GOT3 (cell line): ENCODE measurements at places on chromosomes 5 and 9.

DNA sequence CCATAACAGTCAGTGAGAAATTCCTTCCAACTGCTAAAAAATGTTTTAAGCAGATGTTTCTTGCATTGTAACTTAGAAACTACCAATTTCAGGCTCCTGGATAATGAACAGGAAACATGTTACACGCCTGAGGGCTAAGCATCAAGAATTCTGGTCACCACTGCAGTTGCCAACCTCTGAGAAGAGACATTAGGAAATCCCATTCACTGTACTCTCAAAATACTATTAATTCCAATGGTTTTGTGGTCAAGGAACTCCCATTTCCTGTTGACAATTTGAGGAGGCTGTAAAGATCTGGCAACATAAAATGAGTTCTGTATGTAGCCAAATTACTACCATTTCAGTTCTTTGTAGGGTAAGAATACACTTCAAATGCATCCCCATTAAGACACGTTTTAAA lies 456.0 kb upstream of the MEF2C start:
- DNase-seq: no peak

DNA sequence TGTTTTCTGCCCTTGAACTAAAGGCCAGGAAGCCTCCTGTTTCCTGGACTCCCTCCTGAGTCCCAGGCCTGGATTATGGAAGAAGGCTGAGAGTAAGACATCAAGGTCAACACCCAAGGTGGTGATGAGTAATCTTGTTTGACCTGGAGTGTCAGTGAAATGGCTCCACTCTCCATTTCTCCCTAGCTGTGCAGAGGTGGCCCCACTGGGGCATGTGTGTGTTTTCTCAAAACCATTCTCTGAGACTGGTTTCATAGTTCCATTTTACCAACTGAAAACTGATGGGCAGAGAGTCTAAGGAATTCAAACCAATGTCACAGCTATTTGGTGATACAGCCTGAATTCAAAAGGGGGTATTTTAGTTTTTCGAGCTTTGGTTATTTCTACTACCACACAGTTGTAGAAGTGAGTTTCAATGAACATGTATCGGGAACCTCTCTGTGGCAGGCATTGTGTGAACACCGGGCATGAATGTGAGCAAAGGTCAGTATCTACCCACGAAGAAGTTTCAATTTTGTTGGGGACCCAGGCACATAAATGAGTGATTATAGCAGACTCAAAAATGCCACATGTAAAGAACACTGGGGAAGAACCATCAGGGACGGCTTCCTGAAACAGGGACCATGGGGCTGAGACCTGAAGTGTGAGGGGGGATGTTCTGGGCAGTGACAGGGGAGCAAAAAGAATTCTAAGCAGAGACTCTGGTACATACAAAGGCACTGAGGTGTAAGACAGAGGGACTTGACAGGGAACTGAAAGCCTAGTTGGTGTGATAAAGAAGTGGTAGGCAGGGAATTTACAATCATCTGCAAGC lies 269.6 kb upstream of the KLF4 start:
- DNase-seq: no peak

GRCh38 chr5:116583862-116584222 lies 9.2 kb upstream of the SEMA6A start:
- DNase-seq: no peak

DNA sequence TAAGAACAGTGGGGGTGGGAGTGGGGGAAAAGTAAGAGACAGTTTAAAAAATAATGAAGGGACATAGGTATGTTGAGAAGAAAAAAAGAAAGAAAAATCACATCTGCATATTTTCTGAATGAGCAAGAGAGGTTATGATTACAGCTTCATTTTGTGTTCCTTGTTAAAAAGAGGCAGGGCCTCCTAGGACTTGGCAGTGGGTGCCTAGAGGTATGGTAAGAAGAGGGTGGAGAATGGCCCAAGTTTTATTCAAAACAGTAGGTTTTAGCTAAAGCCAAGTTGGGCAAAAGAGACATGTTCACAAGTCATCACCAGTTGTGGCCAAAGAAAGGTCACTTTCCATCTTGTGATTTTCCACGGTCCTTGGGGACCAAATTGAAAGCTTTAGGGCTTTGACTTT lies 643.4 kb downstream of the CCDC171 start:
- no peak for DNase-seq

GRCh38 chr5:68528821-68529273 lies 313.3 kb downstream of the PIK3R1 start:
- DNase-seq: no peak

- no peak for DNase-seq
Measured at GRCh38 chr5:31987985-31988710, 186.0 kb downstream of the GOLPH3 start.

DNA sequence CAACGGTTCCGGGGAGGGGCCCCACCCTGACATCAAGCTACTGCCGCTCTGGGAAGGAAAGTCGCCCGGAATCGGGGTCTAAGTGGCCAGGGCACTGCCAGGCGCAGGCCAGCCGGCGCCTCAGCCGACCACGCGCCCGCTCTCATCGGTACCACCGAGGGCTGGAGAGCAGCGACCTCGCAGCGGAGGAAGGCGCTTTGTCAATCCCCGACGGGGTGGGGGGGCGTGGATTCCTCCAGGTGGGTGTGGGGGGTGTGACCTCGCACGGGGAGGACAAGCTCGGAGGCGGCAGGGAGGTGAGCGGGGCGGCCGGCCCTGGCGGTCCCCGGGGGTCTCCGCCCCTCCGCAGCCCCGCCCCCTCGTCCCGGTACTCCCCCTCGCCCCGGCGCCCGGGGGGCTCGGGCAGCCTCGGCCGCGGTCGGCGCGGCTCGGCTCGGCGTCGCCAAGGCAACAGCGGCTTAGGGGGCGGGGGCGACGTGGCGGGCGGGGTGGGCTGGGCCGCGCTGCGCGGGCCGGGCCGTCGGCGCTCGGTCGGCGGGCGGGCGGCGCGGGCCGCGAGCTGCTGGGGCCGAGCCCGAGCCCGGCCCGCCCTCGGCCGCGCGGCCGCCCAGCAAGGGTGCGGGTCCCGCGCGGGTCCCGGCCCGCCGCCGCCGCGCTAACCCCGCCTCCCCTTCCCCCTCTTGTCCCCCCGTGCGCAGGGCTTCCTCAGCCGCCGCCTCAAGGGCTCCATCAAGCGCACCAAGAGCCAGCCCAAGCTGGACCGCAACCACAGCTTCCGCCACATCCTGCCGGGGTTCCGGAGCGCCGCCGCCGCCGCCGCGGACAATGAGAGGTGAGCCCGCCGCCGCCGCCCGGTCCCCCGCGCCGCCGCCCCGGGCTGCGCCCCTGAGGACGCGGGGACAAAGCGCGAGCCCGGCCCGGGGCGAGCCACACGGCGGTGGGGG lies 47.5 kb downstream of the DAB2IP start:
- DNase-seq: no peak

DNA sequence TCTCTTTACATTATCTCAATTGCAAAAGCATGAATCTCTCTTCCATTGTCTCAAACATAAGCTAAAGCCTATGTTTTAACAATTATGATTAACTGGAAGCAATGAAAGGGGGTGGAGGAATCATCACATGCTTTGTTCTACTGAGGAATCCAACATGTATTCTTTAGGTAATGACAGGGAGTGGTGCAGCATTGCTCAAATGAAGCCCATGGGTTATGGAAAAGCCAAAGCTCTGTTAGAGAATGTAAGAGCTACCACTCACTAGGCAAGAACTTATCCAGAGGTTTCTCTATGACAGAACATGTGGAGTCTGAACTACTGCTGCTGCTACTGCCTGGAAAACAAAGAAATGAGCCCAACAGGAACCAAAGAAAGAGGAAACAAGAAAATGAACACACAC lies 28.7 kb downstream of the KIF3A start:
- no peak for DNase-seq

GRCh38 chr5:126368239-126368812 lies 54.9 kb upstream of the GRAMD2B start:
- no peak for DNase-seq

GRCh38 chr5:39500551-39501175 lies 75.9 kb upstream of the DAB2 start:
- DNase-seq: no peak

- no peak for DNase-seq
Measured at GRCh38 chr5:94562327-94562971, 56.0 kb downstream of the KIAA0825 start.

DNA sequence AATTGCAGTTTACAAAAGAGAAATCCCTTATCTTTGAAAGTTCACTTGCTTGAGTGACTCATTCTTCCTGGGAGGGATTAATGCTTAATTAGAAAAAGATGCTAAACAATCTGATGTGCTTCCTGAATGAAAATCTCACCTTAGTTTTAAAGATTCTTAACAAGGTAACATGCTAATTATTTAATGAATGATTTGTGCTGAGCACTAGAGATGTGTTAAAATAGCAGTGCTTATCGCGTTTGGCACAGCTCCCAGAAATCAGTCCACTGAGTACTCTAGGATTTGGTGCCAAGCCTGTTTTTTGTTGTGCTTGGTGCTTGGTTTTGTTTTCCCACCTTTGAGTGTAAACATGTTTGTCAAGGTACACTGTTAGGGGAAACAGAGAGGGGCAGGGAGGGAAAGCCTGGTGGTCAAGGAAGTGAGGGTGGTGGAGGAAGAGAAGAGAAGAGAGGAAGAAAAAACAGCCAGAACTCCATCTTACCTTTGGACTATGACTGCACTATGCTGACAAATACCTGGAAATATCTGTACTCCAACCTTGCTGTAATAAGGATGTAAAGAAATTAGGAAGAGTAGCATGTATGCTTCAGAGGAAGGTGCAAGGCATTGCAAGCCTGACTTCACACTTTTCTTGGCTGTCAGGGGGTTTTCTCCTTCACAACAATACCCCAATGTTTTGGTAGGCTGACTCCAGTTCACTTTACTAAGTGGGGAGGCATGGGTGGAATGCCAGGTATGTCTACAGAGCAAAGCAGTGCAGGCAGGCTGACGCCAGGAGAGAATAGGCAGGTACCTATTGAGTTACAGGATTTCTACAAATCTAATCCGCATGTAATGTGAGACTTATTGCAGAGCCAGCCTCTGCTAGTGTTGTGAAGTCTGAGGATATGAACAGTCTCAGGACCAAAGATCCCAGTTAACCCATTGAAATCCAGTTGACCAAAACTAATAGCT lies 157.2 kb upstream of the ISL1 start:
- DNase-seq: no peak

DNA sequence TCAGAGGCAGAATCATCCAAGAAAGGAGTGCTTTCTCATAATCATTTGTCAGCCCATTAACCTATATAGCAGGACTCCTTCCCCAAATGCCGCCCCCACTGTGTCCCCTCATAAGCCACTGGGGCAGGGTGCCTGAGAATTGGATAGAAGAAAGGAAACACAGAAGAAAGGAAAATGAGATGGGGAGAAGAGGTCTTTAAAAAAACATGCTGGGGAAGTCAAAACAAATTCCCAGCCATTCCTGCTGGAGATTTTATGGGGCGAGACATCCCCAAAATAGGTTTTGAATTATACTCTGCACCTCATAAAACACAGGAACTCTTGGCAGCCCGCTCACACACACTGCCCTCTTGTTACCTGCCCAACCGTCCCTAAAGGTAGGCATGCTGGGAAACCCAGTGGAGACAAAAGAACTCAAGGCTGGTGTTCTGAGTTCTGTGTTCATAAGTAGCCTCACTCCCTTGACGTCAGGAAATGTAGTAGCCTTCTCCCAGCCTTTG lies 19.7 kb downstream of the ASTN2 start:
- no peak for DNase-seq

GRCh38 chr5:135063511-135064234 lies 29.6 kb upstream of the PITX1 start:
- DNase-seq: no peak

- DNase-seq: no peak
Measured at GRCh38 chr5:60415443-60415842, 284.5 kb downstream of the DEPDC1B start.

- no peak for DNase-seq
Measured at GRCh38 chr9:126429190-126429589, 102.6 kb downstream of the MVB12B start.

DNA sequence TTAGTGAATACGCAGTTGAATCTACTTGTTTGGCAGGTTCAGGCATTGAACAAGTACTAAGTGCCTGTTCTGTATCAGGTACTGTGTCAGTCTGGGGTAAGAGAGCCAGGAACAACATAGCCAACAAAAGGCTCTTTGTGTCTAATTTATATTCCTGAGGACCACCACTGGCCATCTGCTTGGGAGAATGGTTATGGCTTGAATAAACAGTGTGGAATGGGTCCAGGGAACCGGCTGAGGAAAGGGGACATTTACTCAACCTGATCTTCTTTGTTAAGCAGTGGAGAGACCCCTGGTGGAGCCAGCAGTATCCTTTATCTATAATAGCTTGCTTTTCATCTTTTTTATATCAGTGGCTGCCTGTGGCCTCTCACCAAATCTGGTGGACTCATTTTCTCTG lies 38.6 kb downstream of the EXOSC2 start:
- DNase-seq: no peak

DNA sequence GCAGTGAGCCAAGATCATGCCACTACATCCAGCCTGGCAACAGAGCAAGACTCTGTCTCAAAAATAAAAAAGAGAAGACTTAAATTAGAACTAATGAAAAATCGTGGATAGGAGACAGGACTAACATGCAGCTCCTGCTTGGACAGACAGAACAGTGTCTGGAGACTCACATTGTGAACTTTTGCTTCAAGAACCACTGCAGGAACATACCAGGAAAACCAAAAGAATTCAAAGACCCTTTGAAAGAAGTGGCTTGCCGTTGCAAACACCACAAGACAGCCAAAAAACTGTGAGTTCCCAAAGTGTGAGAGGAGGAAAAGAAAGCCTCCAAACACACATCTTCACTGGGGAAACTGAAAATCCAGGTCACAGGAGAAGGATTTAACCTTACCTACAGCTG lies 48.8 kb upstream of the SNAPC3 start:
- DNase-seq: no peak

DNA sequence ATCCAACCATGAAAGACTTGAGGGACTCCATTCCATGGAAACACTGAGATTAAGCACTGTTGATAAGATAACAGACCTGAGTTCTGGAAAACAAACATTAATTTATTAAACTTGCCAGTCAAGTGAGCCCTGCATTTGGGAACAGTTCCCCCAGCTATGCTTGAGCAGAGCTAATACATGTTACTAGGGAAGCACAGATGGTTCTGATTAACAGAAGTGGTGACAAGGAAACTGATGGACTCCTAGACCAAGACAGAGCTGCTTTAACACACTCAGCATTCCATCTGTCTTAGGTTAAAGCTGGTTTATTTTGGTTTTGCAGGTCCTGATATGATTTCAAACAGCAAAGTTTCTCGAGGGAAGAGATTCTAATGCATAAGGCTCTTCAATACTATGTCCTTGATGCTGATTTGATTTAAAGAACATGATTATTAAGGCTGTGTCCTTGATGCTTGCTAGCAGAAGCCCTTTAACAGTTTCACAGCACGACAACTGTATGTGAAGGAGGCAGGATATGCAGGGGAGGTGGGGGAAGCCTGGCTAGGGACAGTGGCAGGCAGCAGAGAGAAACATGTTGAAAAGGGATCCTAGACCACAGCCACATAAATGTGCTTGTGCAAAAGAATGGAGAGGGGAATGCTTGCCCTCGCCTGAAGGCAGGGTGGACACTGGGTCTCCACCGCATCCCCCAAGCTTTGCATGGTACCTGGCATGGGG lies 66.2 kb downstream of the ACTBL2 start:
- DNase-seq: no peak

GRCh38 chr5:149079883-149080282 lies 17.0 kb upstream of the SH3TC2 start:
- no peak for DNase-seq
